A549 treated with Hydrocortisone at 1 μM for 4 hours (cell line): ENCODE measurements at places on chromosomes 5 and 9. TPM values are rescaled to one million over a fixed set of nuclear protein-coding genes. Genes with fewer than 3 reads are reported as not detected.

Gene PROB1
- total RNA-seq, result 0.18 to 0.25 TPM (median 0.20 TPM) in 5 replicates

Gene MUSK
- not detected in 5 replicates for total RNA-seq

Gene LTC4S
- total RNA-seq, result 0.31 TPM in 1 of 5 replicates, not detected in the others

Gene LRRC70
- total RNA-seq, result 0.08 to 0.22 TPM (median 0.15 TPM) in 3 of 5 replicates, not detected in the others

Gene NDFIP1
- total RNA-seq, result 46.6 to 55.4 TPM (median 50.0 TPM) in 5 replicates

Gene BASP1
- total RNA-seq, result 189 to 240 TPM (median 221 TPM) in 5 replicates

Gene STKLD1
- total RNA-seq, result 0.53 to 1.2 TPM (median 0.81 TPM) in 5 replicates

Gene MOB3B
- 8.7 to 14.4 TPM (median 10.6 TPM) in 5 replicates for total RNA-seq

Gene KLF4
- 30.4 to 33.7 TPM (median 32.1 TPM) in 5 replicates for total RNA-seq

Gene ZNF300
- 2.0 to 3.0 TPM (median 2.3 TPM) in 5 replicates for total RNA-seq

Gene GFI1B
- total RNA-seq, result 0.07 to 0.20 TPM (median 0.10 TPM) in 5 replicates

Gene AIF1L
- 1.5 to 1.9 TPM (median 1.7 TPM) in 5 replicates for total RNA-seq

Gene FRMD3
- 4.7 to 6.0 TPM (median 5.9 TPM) in 5 replicates for total RNA-seq

Gene PRRC1
- total RNA-seq, result 40.7 to 52.5 TPM (median 49.7 TPM) in 5 replicates
